ENCODE measurements at places on chromosomes 16 and 17.

GRCh38 chr17:17120294-17120693, 78.0 kb downstream of the MPRIP start:
- no peak for DNase-seq

- no peak for DNase-seq
Measured at GRCh38 chr16:69918241-69918640, 32.9 kb upstream of the CLEC18A start.

GRCh38 chr17:82416771-82417170, 1.4 kb upstream of the HEXD start:
- no peak for DNase-seq

DNA sequence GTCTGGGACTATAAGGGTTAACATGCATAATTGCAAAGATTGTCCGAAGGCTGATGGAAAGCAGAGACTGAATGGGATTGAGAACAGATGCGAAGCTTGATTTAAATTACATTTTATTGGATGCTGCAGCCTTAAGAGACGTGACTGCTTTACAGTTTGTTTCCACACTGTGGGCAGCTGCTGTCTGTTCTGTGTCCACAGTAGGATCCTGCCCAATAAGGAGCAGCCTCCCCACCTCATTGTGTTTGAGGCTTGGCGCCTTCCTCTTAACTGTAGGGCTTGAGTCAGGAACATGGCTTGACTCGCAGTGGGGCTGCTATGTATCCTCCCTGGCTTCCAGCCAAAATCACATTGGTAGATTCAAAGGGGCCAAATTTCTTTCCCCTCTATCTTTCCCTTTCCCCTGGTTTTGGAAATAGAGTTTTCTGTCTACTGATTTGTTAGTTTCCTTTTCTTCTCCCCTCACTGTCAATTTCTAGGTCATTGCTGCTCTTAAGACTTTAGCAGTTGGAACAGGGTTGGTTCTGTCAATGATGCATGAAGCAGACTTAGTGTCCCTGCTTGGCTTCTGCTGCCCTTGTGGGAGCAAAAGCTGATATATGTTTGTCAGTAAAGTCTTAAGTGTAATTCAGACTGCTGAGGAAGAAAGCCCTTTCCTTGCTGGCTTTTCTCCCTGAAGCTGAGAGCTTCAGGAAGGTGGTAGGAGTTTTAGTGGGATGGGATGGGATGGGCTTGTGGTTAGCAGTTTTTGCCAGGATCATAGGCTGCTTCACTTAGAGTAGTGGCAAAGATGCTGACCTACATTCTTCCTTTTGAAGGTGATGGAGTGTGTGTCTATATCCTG, 5.0 kb upstream of the RARA start:
- no peak for DNase-seq

GRCh38 chr17:4152471-4152870, 9.5 kb downstream of the CYB5D2 start:
- no peak for DNase-seq

- peak; percentile 47 for DNase-seq
Measured at GRCh38 chr16:57310801-57311200, 26.3 kb upstream of the PLLP start.

DNA sequence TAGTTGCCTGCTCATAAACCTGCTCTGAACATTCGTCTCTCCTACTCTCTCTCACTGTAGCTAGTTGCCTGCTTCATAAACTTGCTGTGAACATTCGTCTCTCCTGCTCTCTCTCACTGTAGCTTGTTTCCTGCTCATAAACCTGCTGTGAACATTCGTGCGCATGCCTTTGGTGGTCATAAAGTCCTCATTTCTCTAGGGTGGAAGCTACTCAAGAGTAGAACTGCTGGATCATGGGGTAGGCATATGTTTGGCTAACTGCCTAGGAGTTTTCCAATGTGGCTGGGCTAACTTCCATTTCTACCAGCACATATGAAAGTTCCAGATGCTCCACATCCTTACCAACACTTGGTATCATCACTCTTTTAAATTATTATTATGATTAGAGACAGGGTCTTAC, 174.6 kb upstream of the RPH3AL start:
- no peak for DNase-seq

DNA sequence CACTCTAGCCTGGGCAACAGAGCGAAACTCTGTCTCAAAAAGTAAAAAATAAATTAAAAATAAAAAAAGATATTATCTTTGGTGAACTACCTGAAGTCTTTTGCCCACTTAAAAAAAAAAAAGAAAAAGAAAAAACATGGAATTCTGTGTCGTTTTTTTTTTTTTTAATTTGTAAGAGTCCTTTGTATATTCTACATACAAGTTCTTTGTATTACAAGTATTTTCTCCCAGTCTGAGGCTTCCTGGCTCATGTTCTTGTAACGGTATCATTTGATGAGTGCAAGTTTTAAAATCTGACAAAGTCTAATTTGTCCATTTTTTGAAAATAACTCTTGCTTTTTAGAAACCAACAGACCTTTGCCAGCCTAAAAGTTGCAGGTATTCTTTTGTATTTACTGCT, 12.2 kb upstream of the CBX2 start:
- no peak for DNase-seq

- no peak for DNase-seq
Measured at GRCh38 chr16:8254405-8254804, 335.9 kb downstream of the TMEM114 start.

DNA sequence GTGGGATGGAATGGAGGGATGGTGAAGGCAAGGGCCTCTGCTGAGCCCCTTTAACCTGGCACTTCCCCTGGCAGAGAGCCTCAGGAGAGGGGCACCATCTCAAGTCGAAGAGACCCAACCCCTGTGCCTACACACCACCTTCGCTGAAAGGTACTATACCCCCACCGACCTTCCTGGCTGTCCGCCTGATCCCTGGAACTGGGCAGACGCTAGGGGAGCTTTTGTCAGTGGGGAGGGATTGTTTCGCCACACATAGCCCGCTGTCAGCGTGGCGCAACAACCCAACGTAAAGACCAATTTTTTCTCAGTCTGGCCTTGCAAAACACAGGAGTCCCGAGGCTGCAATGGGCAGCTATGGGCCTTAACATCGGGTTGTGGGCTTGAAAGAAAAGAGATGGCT, 3.1 kb downstream of the PPP1R1B start:
- DNase-seq = no peak

DNA sequence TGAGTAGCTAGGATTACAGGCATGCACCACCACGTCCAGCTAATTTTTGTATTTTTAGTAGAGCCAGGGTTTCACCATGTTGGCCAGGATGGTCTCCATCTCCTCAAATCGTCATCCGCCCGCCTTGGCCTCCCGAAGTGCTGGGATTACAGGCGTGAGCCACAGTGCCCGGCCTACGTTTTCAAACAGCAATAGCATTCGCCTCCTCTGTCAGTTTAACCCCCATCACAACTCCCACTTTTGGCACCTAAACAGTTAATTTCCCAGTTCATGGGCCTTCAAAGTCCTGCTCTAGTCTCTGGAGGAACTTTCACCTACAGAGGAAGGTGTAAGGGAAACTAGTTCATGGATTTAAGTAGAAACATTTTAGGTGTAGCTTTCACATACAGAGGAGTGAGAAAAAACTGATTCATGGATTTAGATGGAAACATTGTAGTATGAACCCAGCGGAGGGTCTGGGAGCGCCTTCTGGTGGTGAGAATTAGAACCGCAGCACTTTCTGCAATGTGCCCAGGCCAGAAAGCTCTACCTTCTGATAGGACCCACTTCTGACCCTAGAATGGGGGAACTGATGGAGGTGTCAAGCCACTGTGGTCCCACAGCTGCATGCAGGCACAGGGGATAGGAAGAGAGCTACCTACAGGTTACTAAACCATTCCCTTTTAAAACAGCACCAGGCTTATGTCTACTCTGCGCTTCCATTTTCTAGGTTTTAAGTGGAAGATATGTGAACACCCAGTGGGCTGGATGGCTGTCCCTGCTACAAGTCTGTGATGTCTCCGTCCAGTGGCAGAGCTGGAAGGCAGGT, 12.0 kb upstream of the MEOX1 start:
- peak; percentile 92 for DNase-seq

DNA sequence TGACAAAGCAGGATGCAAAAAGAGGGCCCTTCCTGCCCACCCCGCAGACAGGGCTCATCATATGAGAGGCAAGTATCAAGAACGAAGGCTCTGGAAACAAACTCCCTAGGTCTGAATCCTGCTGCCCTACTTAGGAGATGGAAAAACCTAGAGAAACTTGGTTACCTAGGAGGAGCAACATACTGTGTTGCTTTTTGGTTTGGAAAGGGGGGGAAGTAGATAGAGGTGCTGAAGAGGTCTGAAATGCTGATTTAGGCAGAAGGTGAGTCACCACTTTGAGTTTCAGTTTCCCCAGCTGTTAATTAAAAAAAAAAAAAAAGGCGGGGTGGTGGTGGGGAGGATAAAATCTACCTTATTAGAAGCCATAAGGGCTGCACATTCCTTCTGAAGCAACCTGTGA, 1.5 kb downstream of the N4BP1 start:
- no peak for DNase-seq

DNA sequence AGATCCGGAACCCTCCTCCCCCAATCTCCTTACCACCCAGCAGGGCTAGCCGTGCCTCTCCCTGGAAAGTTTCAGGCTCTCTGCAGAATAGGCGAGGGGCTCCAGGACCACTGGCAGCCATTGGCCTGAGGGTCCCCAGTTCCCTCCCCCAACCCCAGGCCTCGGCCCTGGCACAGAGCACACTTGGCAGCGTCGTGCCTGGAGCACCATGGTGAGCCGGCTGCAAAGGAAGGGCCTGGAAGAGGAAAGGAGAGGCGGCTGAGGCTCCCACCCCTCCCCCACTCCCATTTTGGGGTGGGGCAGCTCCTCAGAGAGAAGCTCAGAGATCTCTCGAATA, 369 bp upstream of the BTBD17 start:
- DNase-seq = no peak

GRCh38 chr17:17027442-17028058, 14.7 kb upstream of the MPRIP start:
- no peak for DNase-seq

GRCh38 chr16:85998868-85999729, 100.1 kb downstream of the IRF8 start:
- no peak for DNase-seq

DNA sequence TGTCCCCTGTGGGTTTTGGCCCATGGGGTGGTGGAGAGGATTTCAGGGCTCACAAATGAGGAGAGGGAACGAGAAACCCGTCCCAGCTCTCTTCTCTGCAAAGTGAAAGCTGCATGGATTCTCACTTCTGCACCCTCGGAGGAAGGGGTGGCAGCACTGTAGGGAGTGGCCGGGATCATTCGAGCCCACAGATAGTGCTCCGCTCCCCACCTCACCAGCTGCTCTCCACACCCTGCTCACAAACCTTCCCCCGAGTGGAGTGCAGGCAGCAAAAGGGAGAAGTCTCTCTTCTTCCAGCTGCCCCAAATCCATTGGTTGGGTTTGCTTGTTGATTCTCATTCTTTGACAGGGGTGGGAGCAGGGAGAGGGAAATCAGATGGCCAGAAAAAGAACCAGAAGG, 20.1 kb downstream of the STAT5A start:
- no peak for DNase-seq

GRCh38 chr17:42122371-42123303, at the start of gene HSPB9:
HSPB9 (plus strand) TSS chr17:42122804; CDS start chr17:42122851, 47 bp downstream.
- no peak for DNase-seq

DNA sequence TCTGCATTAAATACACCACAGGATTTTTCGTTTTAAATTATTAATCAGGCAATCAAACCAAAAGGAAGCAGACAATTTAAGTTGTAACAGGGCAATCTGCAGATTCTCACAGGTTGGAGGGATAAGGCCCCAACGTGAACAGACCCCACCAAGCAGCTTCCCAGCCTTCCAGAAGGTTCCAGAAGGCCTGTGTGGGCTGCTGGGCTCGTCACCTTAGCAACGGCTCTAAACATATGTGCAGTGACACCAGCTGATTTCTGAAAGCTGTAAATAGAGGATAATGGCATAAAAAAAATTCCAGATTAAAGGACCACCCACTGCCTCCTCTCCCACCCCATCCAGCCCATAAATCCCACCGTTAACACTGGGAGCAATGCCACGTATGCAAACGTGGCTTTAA, 123.8 kb downstream of the ZNF778 start:
- DNase-seq = no peak

- DNase-seq = no peak
Measured at GRCh38 chr17:66056148-66056547, 135.8 kb downstream of the CEP112 start.

DNA sequence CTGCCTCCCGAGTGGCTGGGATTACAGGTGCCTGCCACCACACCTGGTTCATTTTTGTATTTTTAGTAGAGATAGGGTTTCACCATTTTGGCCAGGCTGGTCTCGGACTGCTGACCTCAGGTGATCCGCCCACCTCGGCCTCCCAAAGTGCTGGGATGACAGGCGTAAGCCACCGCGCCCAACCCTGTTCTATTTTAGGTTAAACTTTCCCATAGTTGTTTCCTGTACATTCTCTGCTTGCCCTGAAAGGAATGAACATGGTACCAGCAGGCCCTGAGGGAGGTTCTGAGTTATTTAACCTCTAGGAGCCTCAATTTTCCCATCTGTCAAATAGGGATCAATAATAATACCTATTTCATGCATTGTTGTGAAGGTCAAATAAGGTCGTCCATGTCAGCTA, 11.0 kb upstream of the CDH5 start:
- no peak for DNase-seq

DNA sequence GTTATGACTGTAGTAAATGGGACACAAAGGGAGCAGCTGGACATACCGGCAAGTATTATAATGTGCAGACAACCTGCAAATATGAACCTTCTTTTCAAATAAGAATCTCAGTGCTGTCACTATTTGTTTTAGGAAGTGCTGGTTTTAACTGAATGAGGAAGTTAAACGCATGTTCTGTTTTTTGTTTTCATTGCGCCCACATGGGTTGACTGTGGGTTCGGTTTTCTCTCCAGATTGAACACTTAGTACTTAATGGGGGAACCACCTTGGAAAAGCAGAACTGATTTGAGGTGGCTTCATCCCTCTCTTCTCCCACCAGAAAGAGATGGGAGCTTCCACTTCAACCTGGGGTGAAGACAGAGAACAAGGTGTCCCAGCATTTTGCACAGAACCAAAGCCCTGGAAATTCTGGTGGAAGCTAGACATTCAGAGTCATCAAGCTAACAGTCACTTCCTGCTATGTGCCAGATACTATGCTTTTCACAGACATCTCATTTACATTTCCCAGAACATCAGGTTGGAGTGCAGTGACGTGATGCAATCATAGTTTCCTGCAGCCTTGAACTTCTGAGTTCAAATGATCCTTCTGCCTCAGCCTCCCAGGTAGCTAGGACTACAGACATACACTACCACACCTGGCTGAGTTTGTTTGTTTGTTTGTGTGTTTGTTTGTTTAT, 149.8 kb downstream of the CDH13 start:
- DNase-seq = no peak

DNA sequence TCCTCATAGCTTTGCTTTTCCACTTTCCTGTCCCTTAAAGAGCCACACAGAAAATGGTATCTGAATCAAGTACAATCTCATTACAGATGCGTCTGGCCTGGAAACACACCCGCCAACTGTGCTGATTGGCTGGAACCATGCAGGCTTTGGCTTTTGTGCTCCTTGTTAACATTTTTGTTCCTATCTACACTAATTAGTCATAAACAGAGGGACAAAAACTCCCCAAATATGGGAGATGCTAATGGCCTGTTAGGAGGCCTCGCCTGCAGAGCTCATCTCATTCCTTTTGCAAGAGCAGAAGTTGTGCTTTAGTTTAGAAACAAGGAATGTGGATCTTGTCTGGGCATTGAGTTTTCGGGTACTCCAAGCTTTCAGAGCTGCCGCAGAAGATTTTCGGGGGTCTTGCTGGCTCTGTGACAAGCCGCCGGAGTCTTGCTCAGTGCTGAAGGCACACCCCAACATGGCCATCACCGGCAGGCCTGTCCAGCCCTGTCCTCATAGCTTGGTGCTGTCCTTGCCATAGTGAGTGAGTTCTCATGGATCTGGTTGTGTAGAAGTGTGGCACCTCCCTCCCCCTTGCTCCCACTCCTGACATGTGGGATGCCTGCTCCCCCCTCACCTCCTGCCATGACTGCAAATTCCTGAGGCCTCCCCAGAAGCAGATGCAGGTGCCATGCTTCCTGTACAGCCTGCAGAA, 69.8 kb downstream of the METRNL start:
- no peak for DNase-seq

Measured in activated effector memory CD4-positive, alpha-beta T cell treated with anti-CD3 and anti-CD28 coated beads, Interleukin-2, amount 50 U/mL, for 16 hours (primary cell).